ENCODE measurements at places on chromosomes 11 and 22.
A peak's percentile ranks its signal among the peaks of the same experiment; 100 is the strongest.

GRCh38 chr11:103581760-103582159 lies 454.7 kb upstream of the DDI1 start:
- DNase-seq: no peak

GRCh38 chr11:95849087-95849825 lies 59.0 kb downstream of the CEP57 start:
- no peak for DNase-seq

DNA sequence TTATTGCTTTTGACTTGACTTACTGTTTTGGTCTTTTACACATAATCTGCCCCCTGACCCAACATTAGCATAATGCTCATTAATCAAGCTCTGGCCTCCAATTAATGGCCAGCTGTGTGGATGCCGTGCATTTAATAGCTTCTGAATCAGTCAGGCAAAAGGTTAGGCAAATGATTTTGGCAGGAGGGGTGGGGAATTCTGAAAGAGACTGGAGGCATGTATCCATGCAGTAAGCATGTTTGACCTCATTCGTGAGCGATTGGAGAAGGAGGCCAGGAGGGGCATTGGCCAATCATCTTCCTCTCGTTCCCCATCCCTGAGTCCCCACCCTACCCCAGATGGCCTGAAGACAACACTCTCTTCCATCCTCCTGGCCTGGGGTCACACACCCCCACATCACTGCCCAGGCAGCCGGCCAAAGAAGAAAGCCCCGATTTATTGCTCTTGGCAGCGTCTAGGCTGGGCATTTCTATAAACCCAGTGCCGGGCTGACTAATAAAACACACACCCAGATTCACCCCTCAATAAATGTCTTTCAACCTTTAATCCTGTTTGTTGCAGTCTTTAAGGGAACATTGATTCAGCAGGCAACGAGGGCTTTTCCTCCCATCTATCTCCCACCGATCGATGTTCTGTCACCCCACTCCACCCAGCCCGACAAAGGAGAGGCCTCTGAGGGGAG lies 150.0 kb downstream of the OPCML start:
- no peak for DNase-seq

DNA sequence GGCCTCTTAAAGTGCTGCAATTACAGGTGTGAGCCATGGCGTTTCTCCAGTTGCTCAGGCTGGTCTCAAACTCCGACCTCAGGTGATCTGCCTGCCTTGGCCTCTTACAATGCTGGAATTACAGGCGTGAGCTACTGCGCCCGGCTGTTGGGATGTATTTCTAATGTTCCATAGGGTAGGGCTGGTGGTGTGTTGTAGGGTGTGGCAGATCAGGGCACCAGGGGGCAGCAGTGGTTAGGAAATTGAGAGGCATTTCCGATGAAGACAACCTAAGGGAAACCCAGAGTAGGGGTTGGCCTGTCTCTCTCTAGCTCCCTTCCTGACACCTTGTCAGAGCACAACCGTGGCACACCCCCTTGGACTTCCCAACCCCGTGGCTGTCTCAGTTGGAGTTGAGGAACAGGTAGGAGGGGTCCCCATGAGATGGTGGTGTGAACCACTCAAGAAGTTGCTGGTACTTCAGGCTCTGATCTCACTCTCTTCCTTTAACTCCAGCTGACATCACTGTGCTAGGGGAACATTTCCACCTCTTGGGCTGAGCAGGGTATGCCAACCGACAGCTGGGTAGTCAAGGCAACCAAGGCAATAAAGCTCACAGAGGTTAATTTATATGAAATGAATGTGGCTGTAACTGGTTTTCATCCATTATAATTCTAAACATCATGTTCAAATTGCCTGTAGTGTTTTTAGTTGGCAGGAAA lies 33.0 kb downstream of the YWHAH start:
- DNase-seq: peak; percentile 71

GRCh38 chr22:31082606-31083376 lies 1.7 kb downstream of the SMTN start:
- peak; percentile 69 for DNase-seq

DNA sequence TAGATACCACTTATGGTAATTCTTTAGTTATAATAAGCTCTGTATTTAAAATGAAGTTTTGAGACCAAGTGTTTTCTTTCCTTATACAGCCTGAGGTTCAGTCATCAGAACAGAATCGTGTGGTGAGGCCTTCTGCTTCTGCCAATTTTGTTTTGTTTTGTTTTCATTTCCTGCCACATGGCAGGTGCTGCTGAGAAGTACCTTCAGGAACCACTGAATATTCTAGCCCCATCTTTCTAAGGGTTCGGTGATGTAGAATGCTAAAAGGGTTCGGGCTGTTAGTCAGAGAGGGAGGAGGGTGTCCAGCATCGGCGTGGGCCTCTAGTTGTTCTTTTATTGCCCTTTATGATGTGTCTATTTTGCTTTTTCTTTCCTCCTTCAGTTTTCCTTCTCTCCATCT lies 25.8 kb downstream of the TNRC6B start:
- DNase-seq: no peak

DNA sequence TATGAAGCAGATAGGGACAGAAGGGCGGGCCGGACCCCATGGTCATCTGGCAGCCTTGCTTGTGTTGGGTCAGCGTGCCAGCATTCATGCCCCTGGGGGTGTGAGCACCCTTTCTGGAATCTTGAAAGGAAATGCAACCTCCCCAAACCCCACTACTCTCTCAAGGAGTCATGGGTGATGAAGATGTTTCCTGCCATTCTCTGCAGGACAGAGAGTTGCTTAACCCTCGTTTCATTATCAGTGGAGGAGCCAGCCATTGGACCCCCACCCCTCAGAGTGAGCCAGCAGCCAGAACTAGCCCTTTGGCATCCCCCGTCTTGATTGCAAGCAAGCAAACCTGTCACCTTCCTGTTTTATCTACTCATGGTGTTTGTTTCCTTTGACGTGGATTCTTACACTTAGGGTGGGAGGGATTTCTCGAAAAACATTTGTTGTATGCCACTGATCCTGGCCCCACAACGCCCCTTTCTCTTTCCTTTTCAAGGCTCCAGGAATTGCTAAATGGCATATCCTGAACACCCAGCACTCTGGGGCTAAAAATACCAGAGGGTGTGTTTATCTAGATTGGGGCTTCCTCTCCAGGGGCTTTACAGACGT lies 258.3 kb downstream of the ETS1 start:
- no peak for DNase-seq

DNA sequence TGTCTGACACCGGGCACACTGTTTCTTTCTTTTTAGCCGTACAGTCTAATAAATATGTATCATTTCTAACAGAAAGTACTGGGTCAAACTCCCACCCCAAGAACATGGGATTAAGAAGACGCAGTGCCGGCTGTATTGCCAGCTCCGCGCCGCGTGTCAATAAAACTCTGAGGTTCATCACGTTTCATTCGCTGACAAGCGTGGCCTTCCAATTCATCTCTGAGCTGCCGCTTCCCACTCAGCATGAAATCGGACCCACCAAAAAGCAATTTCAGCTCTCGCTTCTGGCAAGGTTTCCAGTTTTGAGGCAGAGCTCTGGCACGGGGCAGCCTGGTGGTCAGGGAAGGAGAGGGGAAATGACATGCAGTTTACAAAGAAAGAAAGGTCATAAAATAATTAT lies 819.8 kb downstream of the OPCML start:
- DNase-seq: no peak

GRCh38 chr11:2267851-2268728 lies 2.3 kb downstream of the ASCL2 start:
- DNase-seq: no peak

Data from activated T-cell treated with anti-CD3 and anti-CD28 coated beads for 48 hours (primary cell).